ENCODE measurements at places on chromosomes 1 and 21.

DNA sequence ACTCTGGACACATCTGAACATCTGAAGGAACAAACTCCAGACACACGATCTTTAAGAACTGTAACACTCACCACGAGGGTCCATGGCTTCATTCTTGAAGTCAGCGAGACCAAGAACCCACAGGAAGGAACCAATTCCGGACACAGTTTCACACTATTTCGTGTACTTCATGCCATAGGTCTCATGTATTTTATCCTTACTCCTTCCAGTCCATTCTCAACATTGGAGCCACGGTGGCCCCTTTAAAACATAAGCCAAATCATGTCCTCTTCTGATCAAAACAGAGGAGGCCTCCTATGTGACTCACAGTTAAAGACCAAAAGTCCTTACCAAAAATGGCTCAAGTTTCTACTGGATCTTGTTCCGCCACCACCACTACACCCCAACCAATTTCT lies 29.8 kb upstream of the RCOR3 start:
- DNase-seq, result no peak

GRCh38 chr1:156368889-156369684 lies at the start of gene RHBG:
RHBG (plus strand) TSS chr1:156369211; CDS start chr1:156369250, 39 bp downstream.
- DNase-seq, result no peak

DNA sequence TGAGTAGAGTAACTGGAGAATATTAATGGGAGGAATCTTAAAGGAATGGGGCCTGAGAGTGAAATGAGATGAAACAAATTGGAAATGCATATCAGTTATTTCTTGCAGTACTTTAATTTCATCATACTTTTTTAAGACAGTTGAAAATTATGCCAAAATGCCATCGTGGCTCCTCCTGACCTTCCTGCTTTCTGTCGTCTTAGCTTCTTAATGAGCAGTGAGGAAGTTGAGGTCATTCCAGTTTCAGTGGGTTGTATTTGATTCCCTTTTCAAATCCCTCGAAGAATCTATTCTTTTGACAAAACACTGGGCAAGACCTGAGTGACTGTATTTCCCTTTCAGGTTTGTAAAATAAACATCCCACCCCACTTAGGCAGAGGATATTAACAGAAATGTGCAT lies 134.9 kb upstream of the MAP1LC3C start:
- no peak for DNase-seq

GRCh38 chr1:221863635-221864034 lies 121.7 kb upstream of the DUSP10 start:
- no peak for DNase-seq

GRCh38 chr1:246587606-246588005 lies 21.4 kb downstream of the CNST start:
- no peak for DNase-seq

- no peak for DNase-seq
These were observed 3.6 kb downstream of the AJAP1 start for GRCh38 chr1:4657960-4658541.

GRCh38 chr1:238329671-238330070 lies 438.9 kb upstream of the ZP4 start:
- no peak for DNase-seq

GRCh38 chr21:28235169-28235895 lies 757.3 kb downstream of the LTN1 start:
- no peak for DNase-seq
